ENCODE measurements at places on chromosomes 7 and 10.

- no peak for DNase-seq
These were observed 129.2 kb upstream of the TCERG1L start for GRCh38 chr10:131440405-131441360.

GRCh38 chr7:33444511-33444910 is 315.1 kb downstream of the BBS9 start:
- DNase-seq = no peak

DNA sequence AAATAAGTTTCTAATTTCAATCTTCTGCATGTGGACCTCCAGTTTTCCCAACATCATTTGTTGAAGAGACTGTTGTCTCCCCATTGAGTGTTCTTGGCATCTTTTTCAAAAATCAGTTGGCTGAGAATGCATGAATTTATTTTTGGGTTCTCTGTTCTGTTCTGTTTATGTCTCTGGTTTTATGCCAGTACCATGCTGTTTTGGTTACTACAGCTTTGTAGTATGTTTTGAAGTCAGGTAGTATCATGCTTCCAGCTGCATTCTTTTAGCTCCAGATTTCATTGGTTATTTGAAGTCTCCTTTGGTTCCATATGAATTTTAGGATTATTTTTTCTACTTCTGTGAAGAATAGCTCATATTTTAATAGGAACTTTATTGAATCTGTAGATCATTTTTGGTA is 21.2 kb upstream of the SFTPD start:
- DNase-seq = no peak

- no peak for DNase-seq
These were observed 17.3 kb upstream of the ARL4A start for GRCh38 chr7:12670000-12670729.

DNA sequence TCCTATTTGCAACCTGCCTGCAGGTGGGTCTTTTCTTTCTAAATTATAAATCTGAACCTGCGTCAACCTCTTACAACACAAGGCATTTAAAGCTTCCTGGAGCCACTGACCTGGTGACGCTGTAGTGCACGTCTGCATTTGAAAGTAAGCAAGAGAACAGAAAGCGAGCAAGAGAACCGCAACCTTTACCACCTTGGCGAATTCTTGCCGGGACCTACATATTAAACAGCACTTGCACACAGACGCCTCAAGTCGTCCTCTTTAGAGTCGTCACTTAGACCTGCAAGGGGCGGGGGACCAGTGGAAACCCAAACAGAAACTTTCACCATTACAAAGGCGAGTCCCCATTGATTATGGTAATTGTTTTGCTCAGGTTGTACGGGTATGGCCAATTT is 9.5 kb downstream of the GLI3 start:
- no peak for DNase-seq

- no peak for DNase-seq
These were observed 12.1 kb upstream of the CCNY start for GRCh38 chr10:35324196-35324595.

DNA sequence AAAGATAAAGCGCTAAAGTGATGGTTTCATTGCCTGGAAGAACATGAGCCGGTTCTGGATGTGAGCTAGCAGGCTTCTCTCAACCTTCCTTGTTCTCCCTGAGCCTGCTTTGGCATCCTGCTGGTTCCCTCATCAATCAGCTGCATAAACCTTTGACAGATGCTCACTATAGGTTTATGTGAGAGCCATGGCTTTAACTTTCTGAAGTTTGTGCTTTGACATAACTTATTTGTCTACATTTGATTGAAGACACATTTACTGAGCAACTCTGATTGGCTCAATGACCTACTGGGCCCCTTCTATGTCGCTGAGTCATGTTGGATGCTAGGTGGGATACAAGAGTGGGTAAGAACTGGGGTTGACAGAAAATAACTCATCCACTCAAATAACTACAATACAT is 192.0 kb downstream of the ADAM12 start:
- no peak for DNase-seq

DNA sequence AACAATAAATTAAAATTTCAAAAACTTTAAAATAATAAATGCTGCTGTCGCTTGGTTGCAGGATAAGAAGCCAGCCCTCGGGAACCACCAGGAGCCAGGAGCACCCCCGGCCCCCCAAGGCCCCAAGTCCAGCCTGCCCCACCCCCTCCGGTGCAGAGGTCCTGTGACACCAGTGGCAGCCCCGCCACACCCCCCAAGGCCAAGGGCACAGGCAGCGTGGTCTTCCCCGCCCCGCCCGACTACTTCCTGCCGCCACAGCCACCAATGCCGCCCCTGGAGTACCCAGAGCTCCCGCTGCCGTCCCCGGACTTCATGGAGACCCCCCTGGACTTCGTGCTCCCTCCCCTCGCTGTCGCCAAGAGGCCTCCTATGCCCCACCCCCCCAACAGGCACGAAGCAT is 44.5 kb upstream of the PDSS1 start:
- DNase-seq = no peak

- DNase-seq = no peak
These were observed 28.2 kb downstream of the TAS2R41 start for GRCh38 chr7:143505838-143506237.

DNA sequence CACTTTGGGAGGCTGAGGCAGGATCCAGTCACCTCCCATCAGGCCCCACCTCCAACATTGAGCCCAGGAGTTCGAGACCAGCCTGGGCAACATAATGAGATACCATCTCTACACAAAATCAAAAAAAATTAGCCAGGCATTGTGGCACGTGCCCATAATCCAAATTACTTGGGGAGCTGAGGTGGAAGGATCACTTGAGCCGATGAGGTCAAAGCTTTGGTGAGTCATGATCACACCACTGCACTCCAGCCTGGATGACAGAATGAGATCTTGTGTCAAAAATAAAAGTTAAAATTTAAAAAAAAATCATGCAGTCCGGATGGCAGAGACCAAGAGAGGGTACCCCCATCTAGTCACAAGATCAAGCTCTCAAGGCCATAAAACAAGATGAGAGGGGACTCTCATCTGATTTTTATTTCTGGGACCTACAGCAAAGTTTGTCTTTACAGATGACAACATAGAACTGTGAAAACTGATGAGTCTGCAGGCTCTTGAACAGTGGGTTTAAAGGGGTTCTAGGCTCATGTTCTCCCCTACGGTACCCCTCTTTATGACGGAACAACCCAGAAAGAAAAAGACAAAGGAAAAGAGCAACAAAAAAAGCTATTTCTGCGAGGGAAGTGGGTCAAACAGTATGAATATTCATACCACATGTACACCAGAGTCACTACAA is 28.9 kb upstream of the CREB3L2 start:
- DNase-seq = no peak

GRCh38 chr7:4951903-4952636 is 6.9 kb downstream of the MMD2 start:
- DNase-seq = no peak

DNA sequence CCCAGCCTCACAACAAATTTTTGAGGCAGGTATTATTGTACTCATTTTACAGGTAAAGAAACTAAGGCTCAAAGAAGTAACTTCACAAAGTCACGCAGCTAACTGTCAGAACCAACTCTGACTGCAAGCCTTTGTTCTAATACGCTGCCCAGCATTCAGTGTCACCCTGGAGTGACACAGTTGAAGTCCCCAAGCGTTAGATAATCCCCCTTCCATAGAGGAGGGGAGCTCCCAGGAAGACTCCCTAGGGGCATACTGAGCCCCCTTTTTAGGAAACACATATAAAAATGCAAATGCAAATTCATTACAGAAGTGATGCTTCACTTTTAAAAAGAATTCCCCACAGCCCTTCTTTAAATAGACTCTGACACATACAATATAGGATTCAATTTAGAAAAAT is 101.0 kb upstream of the MACROH2A2 start:
- DNase-seq = no peak

DNA sequence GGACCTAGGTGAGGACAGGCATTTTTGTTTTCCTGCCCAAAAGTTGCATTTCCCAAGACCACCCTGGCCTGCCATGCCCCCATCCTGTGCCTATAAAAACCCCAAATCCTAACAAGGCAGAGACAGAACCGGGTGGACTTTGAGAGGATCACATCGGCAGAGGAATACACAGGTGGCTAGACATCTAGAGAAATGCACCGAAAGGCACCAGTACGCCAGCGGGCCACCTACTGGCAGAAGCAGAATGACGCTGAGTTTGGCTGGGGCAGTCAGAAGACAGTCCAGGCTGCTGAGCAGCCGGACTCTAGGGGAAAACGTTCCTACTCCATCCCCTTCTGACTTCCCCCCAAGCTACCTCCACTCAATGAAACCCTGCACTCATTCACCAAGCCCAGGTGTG is 2.8 kb downstream of the AKR1C4 start:
- DNase-seq = no peak

DNA sequence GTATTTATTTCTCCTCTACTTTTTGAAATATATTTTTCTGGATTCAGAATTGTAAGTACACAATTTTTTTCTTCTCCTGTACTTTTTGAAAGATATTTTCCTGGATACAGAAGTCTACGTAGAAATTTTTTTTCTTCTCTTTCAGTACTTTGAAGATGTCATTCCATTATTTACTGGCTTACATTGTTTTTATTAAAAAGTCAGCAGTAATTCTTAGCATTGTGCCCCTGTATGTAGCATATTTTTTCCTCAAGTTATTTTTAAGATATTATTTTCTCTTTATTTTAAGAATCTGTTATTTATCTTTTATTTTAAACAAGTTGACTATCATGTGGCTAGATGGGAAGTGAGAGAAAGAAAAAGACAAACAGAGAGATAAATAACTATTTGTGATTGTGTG is 119.0 kb upstream of the NPSR1 start:
- DNase-seq = no peak

GRCh38 chr10:17387861-17388503 is 66.4 kb downstream of the ST8SIA6 start:
- no peak for DNase-seq

DNA sequence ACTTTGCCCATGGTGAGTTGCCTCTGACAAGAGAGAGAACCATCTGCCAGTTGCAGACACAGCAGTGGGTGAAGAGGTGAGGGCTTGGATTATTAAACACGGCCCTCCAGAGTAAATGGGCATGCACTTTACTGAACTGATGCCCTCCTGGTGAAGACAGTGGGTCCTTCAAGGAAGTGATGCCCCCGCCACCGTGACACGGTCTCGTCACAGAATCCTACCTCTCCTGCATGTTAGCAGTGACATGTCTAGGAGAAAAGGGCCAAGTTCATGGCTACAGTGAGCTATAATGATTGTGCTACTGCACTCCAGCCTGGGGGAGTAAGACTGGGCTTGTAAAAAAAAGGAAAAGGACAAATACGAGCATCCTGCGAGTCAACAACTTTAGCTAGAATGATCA is 2.4 kb downstream of the BNIP3 start:
- no peak for DNase-seq

DNA sequence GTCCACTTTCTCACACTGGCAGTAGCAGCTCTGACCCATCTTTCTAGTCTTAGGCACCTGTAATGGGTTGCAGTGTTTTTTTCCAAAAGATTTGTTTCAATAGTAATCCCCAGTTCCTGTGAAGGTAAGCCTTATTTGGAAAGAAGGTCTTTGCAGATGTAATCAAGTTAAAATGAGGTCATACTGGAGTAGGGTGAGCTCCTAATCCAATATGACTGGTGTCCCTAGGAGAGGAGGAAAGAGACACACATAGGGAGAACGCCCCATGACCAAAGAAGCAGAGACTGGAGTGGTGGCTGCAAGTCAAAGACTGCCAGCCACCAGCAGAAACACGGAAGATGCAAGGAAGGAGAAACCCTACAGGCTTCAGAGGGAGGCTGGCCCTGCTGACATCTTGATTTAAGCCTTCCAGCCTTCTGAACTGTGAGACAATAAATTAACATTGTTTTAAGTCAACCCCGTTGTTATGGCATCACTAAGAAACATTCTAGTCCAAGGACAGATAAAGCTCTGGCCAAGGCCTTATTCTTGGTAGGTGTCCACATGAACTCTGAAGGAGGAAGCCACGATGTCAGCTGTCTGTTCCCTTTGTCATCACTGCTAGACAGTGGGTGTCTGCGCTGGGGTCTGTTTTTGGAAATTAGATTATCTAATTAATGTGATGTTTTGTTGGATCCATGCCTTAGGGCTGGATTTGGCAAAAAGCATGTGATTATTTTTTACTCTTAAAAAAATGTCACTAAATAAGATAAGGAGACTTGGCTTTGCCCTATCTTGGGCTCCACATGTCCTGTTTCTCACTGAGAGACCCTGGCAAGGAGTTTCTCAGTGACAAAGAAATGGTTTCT is 214.9 kb downstream of the KCNMA1 start:
- no peak for DNase-seq

DNA sequence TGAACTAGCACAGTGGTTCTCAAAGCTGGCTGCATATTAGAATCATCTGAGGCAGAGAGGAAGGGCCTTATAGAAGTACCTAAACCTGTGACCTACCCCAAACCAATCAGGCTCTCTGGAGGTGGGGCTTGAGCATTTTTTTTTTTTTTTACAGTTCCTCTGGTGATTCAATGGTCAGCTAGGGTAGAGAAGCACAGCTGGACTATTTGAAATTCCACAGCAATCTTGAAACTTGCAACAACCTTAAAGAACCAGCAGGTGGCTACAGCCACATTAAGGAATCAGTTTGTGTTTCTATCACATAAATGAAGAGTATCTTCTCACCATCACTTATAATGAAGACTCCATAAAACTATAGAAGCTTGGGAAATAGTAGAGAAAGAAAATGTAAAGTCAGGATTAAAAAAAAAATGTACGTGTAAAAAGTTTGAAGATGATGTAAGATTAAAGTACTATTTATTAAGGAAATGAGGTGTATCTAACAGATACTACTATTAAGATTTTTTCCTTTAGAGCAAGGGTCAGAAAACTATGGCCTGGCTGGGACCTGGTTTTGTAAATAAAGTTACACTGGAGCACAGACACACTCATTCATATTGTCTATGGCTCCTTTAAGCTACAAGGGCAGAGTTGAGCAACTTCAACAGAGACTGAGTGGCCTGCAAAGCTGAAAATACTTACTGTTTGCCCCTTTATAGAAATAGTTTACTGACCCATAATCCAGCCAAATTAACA is 3.8 kb downstream of the RTKN2 start:
- no peak for DNase-seq

DNA sequence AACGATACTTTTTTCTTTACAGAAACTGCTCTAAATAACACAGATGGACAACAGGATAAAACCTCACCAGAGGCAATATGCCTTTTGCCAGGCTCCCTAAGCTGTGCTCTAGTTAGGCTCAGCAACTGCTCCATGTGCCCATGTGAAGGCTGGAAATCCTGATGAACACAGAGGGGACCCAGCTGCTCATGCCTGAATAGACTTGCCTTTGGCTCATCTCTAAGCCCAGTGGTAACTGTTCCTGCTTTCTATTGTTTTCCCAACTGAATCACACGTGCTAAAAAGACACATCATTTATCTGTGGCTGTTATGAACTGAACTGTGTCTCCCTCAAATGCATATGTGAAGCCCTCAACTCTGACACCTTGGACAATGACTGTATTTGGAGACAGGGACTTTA is 110.4 kb downstream of the RNF216 start:
- DNase-seq = no peak

DNA sequence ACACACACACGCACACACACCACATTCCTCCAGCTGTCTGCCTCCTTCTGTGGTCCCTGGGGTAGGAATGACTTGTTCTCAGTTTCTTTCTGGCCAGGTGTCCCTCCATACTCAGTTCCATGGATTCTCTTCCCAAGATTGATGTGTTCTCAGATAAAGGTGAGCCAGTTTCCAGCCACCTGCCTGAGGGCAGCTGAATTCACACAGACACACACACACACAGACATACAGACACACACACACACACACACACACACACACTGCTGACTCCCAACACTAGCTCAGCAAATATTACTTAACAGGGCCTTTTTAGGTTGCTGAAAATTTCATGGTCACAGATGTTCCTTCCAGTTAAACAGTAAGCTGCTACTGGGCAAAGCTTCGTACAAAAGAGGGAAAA is 45.4 kb upstream of the GDF10 start:
- no peak for DNase-seq
